ENCODE measurements at places on chromosomes 16 and 17. TPM values are rescaled to one million over a fixed set of nuclear protein-coding genes. Genes with fewer than 3 reads are reported as not detected.

- DNase-seq, result no peak
Measured at GRCh38 chr16:68367030-68367429, 56.2 kb downstream of the PRMT7 start.

DNA sequence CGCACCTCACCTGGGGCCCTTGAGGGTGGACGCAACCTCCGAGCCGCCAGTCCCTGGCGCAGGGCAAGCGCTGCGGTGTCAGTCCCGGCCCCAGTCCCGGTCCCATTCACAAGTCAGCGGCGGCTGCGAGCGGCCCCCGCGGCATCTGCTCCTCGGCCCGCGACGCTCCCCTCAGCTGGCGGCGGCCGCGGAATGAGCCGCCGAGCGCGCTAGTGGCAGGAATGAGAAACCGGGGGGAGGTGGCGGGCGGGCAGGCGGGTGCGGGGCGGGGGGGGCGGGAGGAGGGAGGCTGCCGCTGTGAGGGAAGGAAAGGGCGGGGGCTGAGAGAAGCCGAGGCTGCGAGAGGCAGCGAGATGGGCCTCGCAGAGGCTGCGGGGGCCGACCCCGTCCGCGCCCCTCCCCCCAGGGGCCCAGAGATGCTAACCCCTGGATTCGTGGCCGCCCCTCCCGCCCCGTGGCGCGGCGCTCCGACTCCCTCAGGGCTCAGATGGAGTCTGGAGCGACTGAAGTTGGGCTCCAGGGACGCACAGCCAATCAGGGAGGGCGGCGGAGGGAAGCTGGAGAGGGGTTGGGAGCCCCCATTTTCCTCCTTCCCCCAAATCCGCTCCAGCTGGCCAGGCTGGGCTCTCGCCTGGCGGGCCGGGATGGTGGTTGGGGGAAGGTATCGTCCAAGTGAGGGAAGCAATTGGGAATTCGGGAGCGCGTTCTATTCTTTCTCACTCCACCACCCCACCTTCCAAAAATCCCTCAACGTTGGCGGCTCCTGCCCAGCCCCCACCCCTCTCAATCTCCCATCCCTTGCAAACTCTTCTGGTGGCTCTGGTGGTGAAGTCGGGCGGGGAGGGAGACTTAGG, at the start of gene CDH11:
CDH11 (minus strand) TSS at position 194 of the 854 bp plus-strand sequence. CDS start 117,194 bp downstream, outside the sequence.
- DNase-seq, result peak; percentile 91

GRCh38 chr17:33370401-33370800, 77.3 kb upstream of the ASIC2 start:
- no peak for DNase-seq

GRCh38 chr16:54931120-54932014, 702 bp downstream of the IRX5 start:
- no peak for DNase-seq

- no peak for DNase-seq
Measured at GRCh38 chr17:78020717-78021108, 62.2 kb downstream of the TNRC6C start.

DNA sequence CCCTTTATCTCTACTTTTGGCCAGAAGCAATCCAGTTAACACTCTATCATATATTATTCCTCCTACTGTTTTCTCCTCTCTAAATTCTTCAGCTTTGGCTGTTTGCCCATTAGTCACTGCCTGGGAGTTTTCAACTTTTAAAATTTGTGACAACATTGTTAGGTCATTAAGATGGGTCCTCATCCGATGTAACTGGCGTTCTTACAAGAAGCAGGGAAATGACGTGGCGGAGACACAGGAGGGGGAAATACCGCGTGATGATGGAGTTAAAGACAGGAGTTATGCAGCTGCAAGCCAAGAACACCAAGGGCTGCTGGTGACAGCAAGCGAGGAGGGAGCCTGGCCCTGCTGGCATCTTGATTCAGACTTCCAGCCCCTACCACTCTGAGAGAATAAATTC, 34.8 kb upstream of the CPHXL start:
- no peak for DNase-seq

DNA sequence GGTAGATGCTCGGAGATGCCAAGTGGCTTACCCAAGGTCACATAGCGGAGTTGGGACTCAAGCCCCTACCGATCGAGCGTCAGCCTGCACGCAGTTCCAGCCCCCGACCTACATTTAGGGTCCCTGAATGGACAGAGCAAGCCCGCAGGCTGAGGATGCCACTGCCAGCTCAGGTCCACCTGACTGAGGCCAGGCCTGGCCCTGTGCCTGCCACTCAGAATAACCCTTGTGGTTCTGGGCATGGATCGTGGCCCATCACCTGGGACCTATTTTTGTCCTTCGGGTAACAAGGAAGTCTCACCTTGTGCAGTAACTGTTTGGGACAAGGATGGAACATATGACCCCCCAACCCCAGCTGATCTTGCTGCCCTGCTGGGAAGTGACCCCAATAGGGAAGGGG, 17.1 kb downstream of the CDH16 start:
- DNase-seq, result no peak

The CMTM1 gene
- 9.5 TPM for polyA plus RNA-seq

The SLC43A2 gene
- 23.4 TPM for polyA plus RNA-seq

The NPIPB9 gene
- 1.6 TPM for polyA plus RNA-seq

The GNG13 gene
- polyA plus RNA-seq, result not detected
